ENCODE measurements at places on chromosomes 3 and 15. TPM values are rescaled to one million over a fixed set of nuclear protein-coding genes. Genes with fewer than 3 reads are reported as not detected.

Gene KLF15
- 0.16 TPM for total RNA-seq

Gene TNIK
- total RNA-seq = 65.1 TPM

Gene IL5RA
- not detected for total RNA-seq

Gene LINGO1
- not detected for total RNA-seq

Gene ANKRD63
- total RNA-seq = not detected

DNA sequence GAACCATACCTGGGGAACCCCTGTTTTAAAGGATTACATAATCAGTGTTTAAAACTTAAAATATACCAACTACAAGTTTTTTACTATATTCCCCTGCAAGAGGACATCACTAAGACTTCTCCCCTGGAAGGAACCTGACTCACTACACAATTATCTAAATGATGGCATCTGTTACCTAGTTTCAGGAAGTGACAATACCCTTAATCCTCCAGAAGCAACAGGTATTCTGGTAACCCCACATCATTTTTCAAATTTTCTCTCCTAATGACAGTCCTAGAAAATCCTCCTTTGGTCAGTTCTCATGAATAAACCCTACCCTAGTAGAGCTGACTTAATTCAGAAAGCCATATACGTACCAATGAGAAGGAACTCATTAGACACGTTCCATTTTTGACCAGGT is 78.4 kb downstream of the RFX7 start:
- no peak for DNase-seq

GRCh38 chr3:38805765-38806386 is 10.1 kb downstream of the SCN10A start:
- no peak for DNase-seq

DNA sequence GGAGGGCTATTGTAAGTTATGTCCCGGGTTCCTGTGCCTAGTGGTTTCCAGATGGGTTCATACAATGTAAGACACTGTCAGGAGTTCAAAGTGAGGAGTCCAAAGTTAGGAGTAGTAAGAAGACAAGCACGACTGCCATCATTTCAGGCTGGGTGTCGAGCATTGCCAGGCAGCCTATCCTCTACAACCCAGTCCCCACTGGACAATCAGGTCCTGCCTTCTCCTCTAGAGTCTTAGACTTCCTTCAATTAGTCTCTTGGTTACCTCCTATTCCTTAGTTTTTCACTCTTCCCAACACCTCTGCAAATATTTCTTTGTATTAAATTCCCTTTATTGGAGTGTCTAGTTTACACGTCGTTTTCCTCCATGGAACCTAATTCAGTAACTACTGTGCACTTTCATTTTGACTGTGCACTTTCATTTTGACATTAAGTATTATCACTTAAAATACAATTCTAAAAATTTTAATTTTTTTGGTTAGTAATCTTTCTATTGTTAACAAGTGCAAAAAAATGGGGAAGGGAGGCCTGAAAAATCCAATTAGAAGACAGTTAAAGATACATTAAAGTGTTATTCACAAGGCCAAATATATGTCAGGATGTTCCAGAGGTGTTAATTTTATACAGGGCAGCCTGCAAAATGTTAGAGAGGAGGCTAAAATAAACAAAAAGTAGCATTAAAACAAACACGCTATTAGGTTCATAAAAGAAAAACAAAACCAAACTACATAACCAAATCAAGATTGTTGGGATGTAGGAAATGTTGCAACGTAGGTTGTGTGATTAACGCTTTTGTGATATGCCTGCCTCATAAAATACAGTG is 155.3 kb downstream of the TBL1XR1 start:
- no peak for DNase-seq

DNA sequence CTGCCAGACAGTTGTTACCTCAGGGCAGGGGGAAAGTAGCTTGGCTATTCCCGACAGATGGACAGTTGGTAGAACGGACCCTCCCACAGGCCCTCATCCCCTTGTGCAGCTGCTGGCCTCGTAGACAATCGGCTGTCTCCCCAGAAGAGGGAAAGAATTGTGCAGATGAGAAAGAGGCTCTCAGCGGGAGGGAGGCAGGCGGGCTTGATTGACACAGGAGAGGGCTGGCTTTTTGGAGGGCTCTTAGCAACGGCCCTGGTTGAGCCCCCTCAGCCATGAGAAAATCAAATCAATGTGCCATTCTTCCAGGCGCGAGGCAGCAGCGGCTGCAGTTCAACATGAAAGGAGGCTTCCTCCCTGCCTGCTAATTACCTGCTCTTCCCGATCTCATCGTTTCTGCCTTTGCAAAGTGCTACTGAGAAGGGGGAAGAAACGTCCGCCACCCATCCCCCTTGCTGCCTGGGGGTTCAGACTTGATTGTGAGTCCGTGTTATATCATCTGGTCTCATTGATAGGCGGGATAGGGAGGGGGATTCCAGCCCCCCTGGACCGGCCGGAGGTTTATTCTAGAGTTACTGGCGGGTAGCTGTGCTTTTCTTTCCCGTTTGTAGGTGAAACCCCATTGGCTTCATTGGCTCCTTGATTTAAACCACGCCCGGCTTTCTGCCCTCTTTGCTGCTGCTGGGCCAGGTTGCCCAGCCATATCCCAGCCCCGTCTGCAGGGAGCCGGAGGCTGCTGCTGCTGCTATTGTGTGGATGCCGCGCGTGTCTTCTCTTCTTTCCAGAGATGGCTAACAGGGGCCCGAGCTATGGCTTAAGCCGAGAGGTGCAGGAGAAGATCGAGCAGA is at the start of gene TAGLN3:
TSS of gene TAGLN3 (plus strand) at position 287 of the 848 bp plus-strand sequence. CDS start at position 788, 501 bp downstream.
- no peak for DNase-seq

DNA sequence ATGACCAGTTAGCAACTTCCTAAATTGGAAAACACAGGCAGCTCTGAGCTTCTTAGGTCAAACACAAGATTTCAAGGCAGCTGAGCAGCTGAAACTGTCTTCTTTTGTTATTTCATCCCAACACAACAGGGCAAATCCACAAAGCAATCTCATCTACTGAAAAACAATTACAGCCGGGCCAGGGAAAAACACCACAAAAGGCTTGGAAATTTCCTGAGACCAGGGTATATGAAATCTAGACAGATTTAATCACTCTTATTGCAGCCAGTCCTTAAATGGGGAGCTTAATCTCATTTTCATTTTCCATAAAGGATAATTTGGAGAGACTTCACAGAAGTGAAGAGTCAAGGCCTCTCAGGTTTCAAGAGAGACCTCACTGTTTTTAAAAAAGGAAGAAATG is 181.8 kb downstream of the SSR3 start:
- no peak for DNase-seq

DNA sequence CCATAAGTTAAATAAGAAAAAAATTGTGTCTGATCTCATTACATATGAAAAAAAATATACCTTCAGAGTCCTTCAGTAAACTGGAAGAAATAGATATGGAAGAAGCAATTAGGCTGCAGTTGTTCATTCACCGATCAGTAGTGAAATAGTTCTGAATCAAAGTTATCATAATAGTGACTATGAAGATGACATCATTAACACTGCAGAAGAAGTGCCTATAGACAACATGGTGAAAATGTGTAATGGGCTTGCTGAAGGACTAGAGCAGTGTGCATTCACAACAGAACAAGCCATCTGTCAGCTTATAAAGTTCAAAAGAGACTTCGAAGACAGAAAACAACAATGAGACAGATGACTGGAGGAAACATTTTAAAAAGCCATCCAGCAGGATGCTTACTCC is 144.5 kb downstream of the NAALADL2 start:
- no peak for DNase-seq

DNA sequence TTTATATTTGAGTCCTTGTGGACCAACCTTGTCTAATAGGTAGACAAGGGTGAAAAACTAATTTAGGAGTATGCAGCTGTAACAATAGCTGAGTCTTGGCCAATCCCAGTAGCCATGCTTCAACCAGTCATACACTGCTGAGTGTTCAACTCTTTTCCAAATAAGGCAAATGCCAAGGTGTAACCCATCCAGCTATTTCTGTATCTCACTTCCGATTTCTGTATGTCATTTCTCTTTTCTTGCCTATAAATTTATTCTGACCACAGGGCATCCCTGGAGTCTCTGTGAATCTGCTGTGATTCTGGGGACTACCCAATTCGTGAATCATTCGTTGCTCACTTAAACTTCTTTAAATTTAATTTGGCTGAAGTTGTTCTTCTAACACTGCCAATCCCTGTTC is 93.2 kb downstream of the MAGI1 start:
- DNase-seq = no peak
